ENCODE measurements at places on chromosomes 7 and 10. TPM values are rescaled to one million over a fixed set of nuclear protein-coding genes. Genes with fewer than 3 reads are reported as not detected.

The ZNF365 gene
- 2.8 TPM for total RNA-seq

The SVOPL gene
- total RNA-seq = under 0.01 TPM

The TLL2 gene
- total RNA-seq = 0.60 TPM

The TMEM176B gene
- total RNA-seq = not detected

The HOXA3 gene
- 6.8 TPM for total RNA-seq

The TEX36 gene
- not detected for total RNA-seq

The DENND11 gene
- total RNA-seq = 6.8 TPM

The OPN4 gene
- total RNA-seq = 0.14 TPM

The H2BK1 gene
- not detected for total RNA-seq

The NDUFB8 gene
- 90.6 TPM for total RNA-seq

The GLI3 gene
- total RNA-seq = 7.2 TPM

The FAM25A gene
- total RNA-seq = not detected

The ALOX5 gene
- not detected for total RNA-seq

The ASIC3 gene
- total RNA-seq = 0.05 TPM

The ANKRD30A gene
- not detected for total RNA-seq

The ATAD1 gene
- total RNA-seq = 47.8 TPM

The RHEB gene
- total RNA-seq = 67.1 TPM

The PCLO gene
- 0.59 TPM for total RNA-seq

The UTF1 gene
- not detected for total RNA-seq

The MTG1 gene
- 22.9 TPM for total RNA-seq

The RBM20 gene
- total RNA-seq = 0.18 TPM

The ZNF37A gene
- 12.8 TPM for total RNA-seq

The LEP gene
- total RNA-seq = not detected

The PTN gene
- 7.7 TPM for total RNA-seq

The AKR1C2 gene
- total RNA-seq = 1.2 TPM

The GJD4 gene
- not detected for total RNA-seq

The CCL24 gene
- total RNA-seq = not detected

The HOXA5 gene
- total RNA-seq = 2.7 TPM

The SH2B2 gene
- total RNA-seq = 4.7 TPM

The PNLIP gene
- not detected for total RNA-seq

The EPHA1 gene
- total RNA-seq = not detected

The IPMK gene
- 5.6 TPM for total RNA-seq

The CLDN15 gene
- 2.9 TPM for total RNA-seq

The ABCA13 gene
- 0.09 TPM for total RNA-seq

The METTL27 gene
- total RNA-seq = 5.0 TPM

The SYT15 gene
- total RNA-seq = 0.59 TPM

The LRIT1 gene
- total RNA-seq = not detected

The DEPP1 gene
- 20.9 TPM for total RNA-seq

The TEX47 gene
- not detected for total RNA-seq

The LIPF gene
- not detected for total RNA-seq

The BAIAP2L1 gene
- 3.0 TPM for total RNA-seq

The ZNF25 gene
- 18.1 TPM for total RNA-seq

The MKI67 gene
- 0.89 TPM for total RNA-seq

The PANK1 gene
- total RNA-seq = 9.8 TPM

The GIMAP1 gene
- total RNA-seq = not detected

The SNX10 gene
- total RNA-seq = 0.32 TPM

The LBX1 gene
- not detected for total RNA-seq

The MET gene
- total RNA-seq = 36.2 TPM

The ANKRD61 gene
- total RNA-seq = not detected

The CLIP2 gene
- 37.4 TPM for total RNA-seq

The OR2A12 gene
- not detected for total RNA-seq
